ENCODE measurements at places on chromosomes 11 and 22.

DNA sequence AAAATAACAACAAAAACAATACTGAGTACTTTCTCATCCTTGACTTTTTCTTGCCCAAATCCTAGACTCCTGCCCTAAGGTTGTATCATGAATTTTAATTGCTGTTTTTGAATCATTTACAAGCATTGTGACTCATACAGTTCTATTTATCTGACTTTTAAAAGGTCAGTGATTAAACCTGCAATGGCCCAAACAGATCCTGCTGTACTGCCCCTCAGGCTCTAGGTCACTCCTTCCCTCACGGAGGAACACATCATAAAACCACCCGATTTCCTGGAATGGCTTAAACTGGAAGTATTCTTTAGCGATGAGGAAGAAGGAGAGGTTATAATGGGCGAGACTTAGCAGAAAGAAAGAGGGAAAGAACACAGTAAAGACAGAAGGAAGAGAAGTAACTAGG lies 12.3 kb downstream of the ARFGAP3 start:
- DNase-seq, result no peak

DNA sequence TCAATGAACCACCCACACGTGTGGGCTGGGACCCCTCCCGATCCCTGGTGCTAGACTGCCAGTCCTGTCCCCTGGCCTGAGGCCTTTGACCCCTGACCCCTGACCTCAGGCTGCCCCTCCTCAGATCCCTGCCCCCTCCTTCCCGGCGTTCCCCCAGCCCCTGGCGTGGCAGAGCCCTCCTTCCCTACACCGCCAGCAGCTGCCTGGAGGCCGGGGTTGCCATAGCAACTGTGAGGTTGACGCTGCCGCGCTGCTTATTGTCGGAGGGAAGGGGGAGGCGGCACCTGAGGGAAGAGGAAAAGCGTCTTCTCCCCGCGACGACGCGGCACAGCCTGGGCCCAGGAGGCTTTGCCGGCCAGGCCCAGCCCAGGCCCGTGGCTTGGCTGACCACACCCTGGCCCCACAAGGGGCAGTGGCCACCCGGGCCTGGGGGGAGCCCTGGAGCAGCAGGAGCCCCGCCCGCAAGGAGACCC lies 32.6 kb downstream of the SHANK3 start:
- peak; percentile 36 for DNase-seq

DNA sequence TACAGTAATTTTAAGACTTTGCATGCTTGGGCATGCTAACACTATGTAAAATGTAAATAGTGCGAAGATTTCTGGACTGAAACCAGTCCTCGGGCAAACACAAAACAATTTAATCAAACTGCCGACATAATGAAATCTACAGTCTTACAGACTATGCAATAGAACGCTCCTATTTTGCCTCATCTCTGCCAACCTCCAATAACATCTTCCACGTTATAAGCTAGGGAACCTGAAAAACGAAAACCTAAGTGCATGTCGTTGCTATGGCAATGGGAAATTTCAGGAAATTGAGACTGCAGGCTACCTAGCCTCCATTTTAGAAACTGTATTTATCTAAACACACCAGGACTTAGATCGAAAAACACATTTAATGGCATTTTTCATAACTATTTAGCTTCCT lies 1.1 kb downstream of the CSTF3 start:
- no peak for DNase-seq

DNA sequence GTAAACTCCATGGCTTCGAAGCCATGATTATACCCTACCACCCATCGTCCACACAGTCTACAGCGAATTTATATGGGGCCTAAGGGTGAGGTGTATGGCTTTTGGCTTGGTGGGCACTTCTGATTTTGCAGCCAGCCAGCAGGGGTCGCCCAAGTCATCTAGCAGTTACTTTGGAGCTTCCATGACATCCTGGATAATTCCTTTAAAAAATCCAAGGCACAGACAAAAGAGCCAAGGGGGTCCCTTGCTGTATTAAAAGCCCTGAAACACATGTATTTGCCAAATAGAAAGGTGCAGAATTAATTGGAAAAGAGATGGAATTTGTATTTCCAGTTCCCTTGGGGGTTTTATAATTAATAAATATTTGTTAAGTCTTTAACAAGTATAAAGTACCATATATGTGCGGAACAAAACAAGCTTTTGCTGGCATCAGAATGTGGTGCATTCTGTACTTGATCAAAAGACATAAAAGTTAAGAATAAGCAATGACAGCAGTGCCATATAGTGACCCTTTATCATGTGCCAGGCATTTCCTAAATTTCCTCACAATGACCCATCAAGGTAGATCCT lies 132.8 kb upstream of the PITPNB start:
- DNase-seq, result peak; percentile 38

DNA sequence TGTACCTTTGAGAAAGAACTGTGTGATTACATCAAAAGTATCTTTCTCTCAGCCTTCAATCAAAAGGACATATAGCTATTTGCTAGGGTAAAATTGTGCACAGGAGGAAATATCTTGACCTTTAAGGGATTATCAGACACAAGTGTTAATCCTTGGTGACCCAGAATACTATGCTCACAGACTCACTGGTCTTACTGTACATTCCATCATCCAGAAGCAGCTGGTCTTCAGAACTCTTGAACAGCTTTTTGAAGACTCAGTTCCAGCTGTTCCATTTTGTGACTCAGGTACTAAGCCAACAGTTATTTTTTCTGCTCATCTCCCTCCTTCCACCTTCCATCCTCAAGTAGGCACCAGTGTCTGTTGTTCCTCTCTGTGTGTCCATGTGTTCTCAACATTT lies 19.8 kb downstream of the ZBED5 start:
- no peak for DNase-seq

GRCh38 chr11:133815636-133816035 lies 29.7 kb downstream of the SPATA19 start:
- DNase-seq, result no peak

- no peak for DNase-seq
Observed at GRCh38 chr11:72418834-72419560, 15.3 kb downstream of the CLPB start.

GRCh38 chr11:20015529-20016427 lies 144.5 kb downstream of the DBX1 start:
- DNase-seq, result no peak

- no peak for DNase-seq
Observed at GRCh38 chr11:1510928-1511327, 24.3 kb upstream of the MOB2 start.

All from hypothalamus (tissue), 51 donors.